Brain pericyte (primary cell): ENCODE measurements at places on chromosomes 6 and 20.

DNA sequence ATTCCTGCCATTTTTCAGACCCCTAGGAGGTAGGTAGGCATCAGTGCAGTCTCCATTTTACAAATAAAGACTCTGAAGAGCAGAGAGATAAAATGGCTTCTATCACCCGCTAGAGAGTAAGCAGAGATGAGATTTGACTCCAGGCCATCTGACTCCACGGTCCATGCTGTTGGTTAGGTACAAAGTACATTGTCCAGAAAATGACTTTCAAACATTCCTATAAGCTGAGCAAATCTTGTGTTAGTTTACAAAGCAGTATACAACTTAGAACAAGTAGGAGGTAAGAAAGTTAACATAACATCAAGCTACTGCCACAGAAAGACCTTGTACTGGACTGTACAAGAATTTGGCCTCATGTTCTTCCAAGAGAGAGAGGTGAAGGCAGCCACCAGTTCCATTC is 14.9 kb downstream of the BTN1A1 start:
- DNase-seq: no peak

DNA sequence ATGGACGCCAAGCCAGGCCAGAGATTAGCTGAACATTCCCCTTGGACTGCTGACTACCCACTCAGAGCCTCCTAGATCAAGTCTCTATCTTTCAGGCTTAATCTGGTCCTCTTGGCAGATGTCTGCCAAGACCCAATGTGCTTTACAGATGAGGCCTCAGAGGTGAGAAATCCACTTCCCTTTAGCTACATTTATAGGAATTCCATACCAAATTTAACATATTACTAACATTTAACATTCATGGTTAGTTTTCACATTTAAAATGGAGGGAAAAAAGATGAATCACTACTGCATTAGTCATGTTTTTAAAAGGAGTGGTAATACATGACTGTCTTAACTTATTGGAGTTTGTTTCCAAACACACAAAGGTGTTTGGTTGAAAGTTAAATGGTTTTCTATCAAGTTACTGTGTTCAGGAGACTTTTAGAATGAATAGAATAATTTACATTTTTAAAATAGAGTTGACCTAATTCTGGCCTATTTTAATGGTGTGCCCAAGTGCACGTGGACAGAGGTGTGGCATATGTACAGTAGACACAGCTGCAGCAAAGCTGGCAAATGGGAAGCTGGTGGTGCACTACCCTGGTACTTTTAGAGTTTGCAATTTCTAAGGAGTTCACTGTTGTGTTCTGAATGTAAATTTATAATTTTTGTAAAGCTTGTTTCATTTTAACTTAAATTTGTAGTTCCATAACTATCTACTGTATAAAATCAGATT is 41.9 kb upstream of the CALHM6 start:
- no peak for DNase-seq

GRCh38 chr6:149157126-149157525 is 160.4 kb upstream of the TAB2 start:
- DNase-seq: no peak

DNA sequence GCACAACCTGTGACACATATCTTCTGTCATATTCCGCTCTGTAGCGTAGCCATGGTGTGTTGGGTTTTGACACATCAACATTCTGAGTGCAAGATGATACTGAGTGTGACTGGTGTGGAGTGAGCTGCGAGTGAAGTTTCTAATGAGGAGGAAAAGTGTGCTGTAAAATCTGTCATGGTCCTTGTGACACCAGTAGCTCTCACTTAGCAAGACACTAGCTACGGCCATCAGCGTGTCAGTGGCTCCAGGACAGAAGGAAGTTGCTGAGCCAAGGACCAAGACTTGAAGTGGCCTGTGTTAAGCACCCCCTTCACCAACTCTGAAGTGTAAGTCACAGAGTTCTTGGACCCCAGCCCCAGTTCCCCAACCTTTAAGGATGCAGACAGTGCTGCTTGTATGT is 72.1 kb downstream of the TSHZ2 start:
- DNase-seq: no peak

DNA sequence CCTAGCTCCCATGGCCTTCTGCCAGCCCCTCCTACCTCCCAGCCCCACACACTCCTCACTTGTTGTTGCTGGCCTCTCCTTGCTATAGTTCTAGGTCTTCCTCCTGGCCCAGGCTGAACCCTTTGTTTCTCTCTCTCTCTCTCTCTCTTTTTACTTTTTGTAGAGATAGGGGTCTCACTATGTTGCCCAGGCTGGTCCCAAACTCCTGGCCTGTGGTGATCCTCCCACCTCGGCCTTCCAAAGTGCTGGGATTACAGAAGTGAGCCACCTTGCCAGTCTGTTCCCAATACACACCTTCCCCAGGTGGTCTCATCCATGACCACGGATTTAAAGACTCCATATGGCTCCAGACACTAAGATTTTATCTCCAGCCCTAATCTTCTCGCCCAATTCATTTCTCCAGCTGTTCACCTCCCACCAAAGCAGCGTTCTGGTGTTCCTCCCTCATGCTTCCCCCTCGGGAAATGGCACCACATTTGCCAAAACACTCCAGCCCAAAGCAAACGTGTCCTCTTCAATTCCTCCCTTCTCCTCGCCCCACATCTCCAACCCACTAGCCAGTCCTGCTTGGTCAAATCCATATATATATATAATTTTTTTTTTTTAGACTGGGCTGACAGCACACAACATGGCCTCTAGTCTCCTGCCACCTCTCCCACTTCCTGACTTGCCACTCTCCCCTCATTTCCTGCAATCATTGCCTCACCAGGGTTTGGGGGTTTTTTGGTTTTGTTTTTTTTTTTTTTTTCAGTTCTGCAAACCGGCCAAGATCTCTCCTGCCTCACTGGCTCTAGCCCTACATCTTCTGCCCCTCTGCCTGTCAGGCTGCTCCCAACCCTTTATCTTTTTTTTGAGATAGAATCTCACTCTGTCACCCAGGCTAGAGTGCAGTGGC is 104.4 kb downstream of the NCR2 start:
- no peak for DNase-seq
